ENCODE measurements at places on chromosomes 2 and 18.

GRCh38 chr18:13270279-13270855 is 51.8 kb downstream of the LDLRAD4 start:
- no peak for DNase-seq

GRCh38 chr2:138486363-138487198 is 15.0 kb upstream of the SPOPL start:
- DNase-seq, result no peak

DNA sequence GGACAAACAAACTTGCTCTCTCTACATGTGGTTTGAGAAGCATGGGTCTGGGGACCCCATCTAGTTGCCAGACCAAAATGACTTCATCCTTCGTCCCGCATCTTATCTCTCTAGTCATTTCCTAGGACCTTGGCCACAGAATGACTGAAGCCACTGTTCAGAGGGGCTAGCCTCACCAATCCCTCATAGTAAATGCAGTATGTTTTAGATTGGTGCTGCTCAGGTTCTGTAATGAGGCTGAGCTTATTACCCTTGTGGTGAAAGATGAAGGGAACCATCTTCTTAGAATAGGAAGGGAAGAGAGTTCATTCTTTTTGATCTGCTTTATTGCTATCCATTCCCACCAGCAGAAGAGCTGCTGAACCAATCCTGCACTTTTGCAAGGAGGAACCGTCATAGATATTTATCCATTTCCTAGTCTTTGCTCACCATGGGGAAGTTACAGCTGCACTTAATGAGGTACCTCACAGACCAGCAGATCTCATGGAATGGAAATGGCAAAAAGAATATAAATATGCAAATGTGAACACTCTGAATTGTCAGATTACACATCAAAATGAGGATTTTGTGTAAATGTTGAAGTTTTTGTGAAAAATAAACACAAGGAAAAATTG is 436.7 kb downstream of the LPIN1 start:
- DNase-seq, result no peak

GRCh38 chr2:224954980-224955379 is 87.3 kb downstream of the DOCK10 start:
- DNase-seq, result no peak

GRCh38 chr18:21629089-21629832 is 17.1 kb downstream of the SNRPD1 start:
- no peak for DNase-seq

DNA sequence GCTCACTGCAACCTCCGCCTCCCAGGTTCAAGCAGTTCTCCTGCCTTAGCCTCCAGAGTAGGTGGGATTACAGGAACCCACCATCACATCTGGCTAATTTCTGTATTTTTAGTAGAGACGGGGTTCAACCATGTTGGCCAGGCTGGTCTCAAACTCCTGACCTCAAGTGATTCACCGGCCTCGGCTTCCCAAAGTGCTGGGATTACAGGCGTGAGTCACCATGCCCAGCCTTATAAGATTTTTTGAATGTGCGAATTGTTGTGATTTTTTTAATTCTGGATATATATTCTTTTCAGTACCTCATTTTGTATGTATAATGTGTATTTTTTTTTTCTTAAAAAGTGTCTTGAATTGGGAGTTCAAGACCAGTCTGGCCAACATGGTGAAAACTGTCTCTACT is 42.0 kb upstream of the CCDC150 start:
- peak; percentile 46 for DNase-seq

- DNase-seq, result peak; percentile 51
These were observed 144.3 kb downstream of the RBMS1 start for GRCh38 chr2:160349306-160349705.

DNA sequence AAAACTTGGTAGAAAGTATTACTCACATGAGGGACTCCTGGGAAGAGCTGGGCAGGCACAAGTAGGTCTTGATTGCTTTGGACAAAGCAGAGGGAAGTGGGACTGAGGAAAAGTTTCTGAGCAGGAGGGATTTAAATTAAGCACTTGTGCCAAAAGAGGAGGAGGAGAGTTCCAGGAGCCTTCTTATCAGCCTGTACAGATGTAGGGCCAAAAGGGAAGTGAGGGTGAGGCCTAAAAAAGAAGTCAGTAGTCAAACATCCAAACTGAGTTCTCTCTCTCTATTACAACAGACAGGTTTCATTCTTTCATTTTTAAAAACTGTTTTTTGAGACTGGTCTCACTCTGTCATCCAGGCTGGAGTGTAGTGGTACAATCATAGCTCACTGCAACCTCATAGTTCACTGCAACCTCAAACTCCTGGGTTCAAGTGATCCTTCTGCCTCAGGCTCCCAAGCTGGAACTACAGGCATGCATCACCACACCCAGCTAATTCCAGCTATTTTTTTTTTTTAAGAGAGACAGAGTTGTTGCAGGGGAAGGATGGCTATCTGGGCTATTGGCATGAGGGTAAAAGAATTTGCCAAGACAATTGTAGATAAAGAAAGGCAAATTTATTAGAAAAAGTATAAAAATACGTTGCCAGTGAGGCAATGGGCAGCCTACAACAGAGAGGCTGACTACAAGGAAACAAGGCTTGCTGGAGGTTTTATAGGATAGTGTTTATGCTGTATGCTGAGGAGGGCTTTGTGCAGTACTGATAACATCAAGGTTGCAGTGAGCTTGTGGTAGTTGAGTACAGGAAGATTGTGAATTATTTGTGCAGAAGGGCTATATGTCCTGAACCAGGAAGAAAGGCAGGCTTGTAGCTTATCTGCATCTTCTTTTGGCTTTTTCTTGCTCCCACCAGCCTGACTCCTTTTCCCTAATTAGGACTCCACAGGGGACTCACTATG is 29.0 kb downstream of the CFAP210 start:
- DNase-seq, result peak; percentile 24

DNA sequence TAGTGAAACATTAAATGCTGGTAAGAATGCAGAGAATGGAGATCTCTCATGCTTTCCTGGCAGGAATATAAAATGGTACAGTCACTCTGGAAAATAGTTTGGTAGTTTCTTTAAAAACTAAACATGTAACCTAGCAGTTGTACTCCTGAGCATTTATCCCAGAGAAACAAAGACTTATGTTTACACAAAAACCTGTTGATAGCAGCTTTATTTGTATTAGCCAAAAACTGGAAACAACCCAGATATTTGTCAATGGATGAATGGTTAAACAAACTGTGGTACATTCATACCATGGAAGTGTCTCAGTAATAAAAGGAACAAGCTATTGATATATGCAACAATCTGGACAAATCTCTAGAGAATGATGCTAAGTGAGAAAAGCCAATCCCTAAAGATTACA is 81.7 kb upstream of the CTAGE1 start:
- DNase-seq, result no peak

GRCh38 chr2:38876407-38876806 is 631 bp downstream of the MORN2 start:
- peak; percentile 27 for DNase-seq

GRCh38 chr2:108324531-108325255 is 36.0 kb downstream of the SULT1C2 start:
- DNase-seq, result peak; percentile 86

GRCh38 chr2:72770879-72771461 is 54.9 kb downstream of the EXOC6B start:
- peak; percentile 80 for DNase-seq

DNA sequence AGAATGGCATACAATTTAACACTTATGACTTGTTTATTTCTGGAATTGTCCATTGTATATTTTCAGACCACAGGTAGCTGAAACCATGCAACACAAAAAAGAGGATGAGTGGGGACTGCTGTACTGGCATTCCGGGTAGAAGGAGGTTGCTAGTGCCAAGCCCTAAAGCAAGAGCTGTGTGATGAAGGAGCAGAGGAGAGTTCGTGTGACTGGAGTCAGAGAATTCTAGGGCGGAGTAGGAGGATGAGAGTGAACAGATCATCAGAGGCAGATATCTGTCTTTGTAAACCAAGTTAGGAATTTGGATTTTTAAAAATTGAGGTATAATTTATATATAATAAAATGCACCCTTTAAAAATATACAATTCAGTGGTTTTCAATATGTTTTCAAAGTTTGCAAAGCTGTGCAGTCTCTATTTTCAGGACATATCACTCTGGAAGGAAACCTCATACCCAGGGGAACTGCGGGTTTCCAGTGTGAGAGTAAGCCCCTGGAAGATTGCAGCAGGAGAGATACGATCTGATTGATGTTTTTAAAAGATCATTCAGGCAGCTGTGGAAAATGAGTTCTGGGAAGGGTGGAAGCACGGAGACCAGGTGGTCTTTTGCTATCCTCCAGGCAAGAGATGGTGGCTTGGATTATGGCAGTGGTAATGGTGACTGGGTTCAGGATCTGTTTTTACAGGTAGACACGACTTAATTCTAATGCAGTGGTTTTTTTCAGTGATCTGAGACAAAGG is 36.4 kb downstream of the TAF1B start:
- DNase-seq, result no peak

GRCh38 chr18:31396796-31397612 is 20.4 kb downstream of the DSG4 start:
- DNase-seq, result no peak

DNA sequence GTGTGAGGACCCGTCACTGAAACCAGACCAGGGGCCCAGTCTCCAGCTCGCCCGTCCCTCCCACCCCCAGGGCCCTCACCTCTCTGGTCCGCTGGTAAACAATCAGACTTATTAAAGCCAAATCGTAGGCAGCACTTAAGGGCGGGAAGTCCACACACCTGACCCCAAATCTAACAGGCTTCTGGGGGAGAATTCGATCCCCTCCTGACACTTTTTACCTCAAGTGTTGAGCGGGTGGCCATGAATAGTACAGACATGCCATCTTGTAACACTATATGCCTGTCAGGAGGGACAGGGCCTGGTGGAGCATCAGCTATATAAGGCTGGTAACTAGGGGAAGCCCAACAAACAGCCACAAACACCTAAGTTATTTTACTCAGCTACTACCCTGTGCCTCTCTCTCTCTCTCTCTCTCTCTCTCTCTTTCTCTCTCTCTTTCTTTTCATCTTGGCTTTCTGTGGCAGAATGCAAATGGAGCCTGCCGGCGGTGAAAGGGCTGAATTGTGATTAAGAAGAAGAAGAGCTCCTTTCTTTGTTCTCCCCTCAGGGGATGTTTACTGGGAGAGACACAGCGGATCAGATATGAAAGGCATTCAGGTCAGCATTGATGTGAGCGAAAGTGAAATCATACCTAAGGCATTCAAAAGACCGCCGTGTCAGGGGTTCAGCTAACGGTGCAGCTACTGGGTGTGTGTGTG is 9.5 kb downstream of the ZEB2 start:
- DNase-seq, result peak; percentile 80

- DNase-seq, result no peak
These were observed 66.9 kb downstream of the STK39 start for GRCh38 chr2:168180483-168180882.

GRCh38 chr2:135743860-135744259 is 2.2 kb downstream of the UBXN4 start:
- peak; percentile 14 for DNase-seq

DNA sequence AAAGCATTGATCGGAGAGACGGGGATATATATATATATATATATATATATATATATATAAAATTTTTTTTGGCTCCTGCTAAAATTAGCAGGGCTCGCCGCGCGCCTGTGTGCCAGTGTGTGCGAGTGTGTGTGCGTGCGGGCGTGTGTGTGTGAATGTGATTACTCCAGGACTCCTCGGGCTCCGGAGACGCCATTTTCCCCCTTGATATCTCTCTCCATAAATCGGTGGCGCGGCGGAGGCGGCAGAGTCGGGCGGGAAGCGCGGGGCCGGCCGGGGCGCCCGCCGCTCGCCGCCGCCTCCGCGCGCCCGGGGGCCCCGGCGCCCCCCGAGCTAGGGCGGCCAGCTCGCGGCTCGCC is 795 bp upstream of the SETBP1 start:
- DNase-seq, result peak; percentile 81

DNA sequence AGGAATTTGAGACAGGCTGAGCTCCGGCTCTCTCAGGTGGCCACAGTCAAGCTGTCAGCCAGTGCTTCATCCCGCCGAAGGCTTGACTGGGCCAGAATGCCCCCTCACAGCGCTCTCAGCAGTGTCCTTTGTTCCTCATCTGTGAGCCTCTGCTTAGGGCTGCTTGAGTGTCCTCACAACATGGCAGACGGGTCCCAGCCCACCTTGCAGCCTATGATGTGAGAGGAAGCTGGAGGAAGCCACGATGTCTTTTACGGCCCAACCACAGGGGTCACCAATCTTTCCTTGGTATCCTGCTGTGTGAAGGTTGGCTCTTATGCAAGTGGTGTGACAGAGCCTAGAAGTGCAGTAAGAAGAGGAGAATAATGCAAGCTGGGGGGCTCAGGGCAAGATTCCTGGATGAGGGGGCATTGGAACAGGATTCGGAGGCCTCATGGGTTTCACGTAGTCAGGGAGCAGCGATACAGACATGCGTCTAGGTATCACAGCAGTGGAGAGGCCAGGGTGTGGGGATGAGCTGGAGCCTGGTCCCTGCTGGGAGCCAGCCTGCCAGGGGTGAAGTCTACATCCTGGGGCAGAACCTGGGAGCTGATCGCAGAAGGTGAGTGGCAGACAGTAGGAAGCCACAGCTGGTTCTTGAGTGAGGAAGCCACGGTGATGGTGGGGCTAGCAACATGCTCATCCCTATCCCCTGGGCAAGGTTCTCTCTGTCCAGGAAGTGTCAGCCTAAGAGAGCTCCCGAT is 234.1 kb downstream of the GLI2 start:
- no peak for DNase-seq

DNA sequence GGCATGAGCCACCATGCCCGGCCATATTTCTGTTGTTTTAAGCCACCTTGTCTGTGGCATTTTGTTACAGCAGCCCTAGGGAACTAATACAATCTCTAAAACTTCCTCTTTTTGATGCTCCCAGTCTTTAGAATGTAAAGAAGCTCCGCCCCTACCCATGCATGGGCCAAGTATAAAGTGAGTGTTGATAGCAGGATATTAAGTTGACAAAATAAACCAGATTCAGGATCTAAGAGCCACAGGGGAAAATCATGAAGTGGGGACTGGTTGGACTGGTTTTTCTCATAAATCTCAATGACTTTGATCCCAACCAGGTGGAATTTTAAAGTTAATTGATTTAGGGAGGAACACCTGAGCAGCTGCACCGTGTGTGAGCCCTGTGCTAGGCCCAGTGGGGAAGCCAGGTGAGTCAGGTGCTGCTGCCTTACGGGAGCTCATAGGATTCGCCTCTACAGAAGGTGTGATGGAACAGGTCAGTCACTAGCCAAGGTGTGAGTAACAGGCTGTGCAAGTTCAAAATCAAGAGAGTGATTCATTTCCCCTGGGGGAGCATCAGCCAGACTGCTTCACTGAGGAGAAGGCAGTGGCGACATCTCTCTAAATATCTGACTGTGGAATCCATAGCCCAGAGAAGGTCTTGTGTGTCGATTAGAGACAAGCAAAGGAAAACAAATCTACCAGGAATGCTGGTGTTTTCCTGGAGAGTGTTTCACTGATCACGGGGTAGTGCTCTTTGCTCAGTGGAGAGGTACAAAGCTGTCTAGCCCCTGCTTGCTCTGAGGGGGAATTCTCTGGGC is 63.0 kb upstream of the MSH2 start:
- DNase-seq, result peak; percentile 83
